Activated naive CD8-positive, alpha-beta T cell treated with anti-CD3 and anti-CD28 coated beads, Interleukin-2, amount 50 U/mL, for 24 hours (primary cell): ENCODE measurements at places on chromosomes 13 and 19.

- no peak for DNase-seq
Observed at GRCh38 chr19:850221-850978, 1.7 kb upstream of the ELANE start.

DNA sequence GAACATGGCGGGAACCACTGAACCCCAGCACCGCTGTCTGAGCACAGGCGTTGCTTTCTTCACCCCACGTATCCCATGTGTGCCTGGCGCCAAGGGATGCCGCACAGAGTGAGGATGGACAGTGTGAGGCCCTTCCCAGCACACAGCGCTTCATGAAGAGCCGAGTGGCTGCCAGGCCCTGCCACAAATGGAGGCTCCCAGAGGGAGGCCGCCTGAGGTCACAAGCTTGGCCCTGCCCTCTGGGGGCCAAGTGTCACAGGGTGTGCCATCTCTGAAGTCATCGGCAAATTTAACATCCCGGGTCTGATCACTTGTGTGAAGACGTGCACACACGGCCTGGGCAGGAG lies 24.4 kb downstream of the MPND start:
- no peak for DNase-seq

GRCh38 chr13:73910733-73911132 lies 223.5 kb downstream of the KLF12 start:
- no peak for DNase-seq

GRCh38 chr19:48907671-48908070 lies 7.6 kb downstream of the NUCB1 start:
- no peak for DNase-seq

GRCh38 chr19:1810439-1811160 lies 1.5 kb downstream of the ATP8B3 start:
- no peak for DNase-seq

DNA sequence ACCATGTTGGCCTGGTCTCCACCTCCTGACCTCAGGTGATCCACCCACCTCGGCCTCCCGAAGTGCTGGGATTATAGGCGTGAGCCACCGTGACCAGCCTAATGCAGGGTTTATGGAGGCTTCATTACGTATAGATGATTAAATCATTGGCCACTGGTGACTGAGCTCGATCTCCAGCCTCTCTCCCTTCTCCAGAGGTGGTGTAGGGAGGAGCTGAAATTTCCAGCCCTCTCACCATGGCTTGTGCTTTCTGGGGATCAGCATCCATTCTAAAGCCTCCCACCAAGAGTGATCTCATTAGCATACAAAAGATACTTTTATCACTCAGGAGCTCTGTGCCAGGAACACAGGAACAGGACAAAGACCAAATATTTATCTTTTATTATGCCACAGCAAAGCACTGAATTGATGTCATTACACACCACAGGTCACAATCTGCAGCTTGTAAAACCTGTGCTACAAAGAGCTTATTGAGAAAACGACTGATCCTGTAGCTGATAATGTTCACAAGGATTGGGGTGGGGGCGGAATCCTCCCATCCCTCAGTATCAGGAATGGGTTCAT lies 32.4 kb downstream of the RHPN2 start:
- DNase-seq = no peak

DNA sequence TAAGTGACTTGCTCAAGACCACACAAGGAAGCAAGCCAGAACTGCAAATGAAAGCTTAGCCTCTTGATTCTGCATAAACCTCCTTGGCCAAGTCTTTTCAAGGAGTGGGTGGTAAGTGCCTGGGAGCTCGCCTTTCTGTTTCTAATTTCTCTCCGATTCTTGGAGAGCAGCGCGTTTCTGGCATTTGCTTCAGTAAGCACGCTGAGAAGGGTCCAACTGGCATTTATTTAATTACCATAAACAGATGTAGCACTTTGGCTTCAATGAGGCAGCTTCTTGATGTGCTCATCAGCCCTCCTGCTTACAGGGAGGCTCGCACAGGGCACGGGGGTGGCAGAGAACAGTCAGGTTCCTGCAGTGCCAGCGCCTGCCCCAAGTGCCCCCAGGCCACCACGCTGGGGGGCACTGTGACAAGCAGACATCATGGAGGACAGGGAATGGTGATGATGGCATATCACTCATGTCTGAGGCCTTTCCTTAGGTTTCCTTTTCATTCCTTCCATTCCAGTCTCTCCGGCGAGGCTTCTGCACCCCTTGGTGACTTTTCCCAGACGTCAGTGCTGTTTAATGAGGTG lies 13.3 kb downstream of the SIAH3 start:
- no peak for DNase-seq

DNA sequence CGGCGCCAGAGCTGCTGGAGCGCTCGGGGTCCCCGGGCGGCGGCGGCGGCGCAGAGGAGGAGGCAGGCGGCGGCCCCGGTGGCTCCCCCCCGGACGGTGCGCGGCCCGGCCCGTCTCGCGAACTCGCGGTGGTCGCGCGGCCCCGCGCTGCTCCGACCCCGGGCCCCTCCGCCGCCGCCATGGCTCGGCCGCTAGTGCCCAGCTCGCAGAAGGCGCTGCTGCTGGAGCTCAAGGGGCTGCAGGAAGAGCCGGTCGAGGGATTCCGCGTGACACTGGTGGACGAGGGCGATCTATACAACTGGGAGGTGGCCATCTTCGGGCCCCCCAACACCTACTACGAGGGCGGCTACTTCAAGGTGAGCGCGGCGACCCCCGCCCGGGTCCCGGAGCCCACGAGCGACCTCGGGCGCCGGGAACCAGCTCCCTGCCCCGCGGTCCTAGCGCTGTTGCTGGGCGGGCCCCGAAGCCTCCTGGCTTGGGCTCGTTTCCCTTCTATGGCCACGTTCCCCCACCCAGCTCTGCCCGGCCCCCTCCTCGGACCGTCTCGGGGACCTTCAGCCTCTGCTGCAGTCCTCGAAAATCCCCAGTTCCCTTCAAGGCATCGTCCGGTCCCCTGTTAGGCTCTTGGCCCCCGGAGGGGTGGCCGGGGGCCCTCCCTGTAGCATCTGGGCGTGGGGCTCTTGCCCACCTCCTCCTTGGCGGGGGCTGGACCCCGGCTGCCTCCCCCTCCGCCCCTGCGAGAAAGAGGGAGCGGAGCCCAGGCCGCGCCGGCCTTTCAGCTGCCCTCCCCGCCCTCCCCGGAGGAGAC lies at the start of gene CDC34:
Gene CDC34, plus strand, starts transcription at position 8 of the 808 bp plus-strand sequence. Its CDS starts 172 bp downstream, at position 180.
- no peak for DNase-seq

GRCh38 chr13:25371875-25372283 lies at the start of gene ATP8A2:
Gene ATP8A2, plus strand, starts transcription at chr13:25371974. Its CDS starts 239 bp downstream, at chr13:25372213.
- peak; percentile 4 for DNase-seq

DNA sequence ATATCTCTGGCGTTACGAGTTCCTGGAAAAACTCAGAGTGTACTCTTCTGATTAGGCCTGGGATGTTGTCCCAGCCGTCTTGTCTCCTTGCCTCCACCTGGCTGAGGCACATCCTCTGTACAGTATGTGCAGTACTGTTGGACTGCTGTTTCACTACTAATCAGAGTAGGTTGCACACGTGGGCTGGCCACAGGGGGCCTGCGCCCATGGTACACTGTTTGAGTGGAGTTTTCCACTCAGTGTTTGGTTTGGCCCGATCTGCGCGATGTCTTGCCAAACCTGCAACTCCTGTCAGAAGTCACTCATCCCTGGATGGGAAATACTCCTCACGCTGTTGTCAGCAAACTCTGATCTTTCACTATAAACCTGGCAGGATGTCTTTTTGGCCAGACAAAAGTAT lies 189.6 kb upstream of the CSNK1A1L start:
- DNase-seq = no peak

- no peak for DNase-seq
Observed at GRCh38 chr19:34269489-34269888, 15.1 kb downstream of the GARRE1 start.

- peak; percentile 35 for DNase-seq
Observed at GRCh38 chr19:6362351-6362801, 1.0 kb downstream of the CLPP start.

DNA sequence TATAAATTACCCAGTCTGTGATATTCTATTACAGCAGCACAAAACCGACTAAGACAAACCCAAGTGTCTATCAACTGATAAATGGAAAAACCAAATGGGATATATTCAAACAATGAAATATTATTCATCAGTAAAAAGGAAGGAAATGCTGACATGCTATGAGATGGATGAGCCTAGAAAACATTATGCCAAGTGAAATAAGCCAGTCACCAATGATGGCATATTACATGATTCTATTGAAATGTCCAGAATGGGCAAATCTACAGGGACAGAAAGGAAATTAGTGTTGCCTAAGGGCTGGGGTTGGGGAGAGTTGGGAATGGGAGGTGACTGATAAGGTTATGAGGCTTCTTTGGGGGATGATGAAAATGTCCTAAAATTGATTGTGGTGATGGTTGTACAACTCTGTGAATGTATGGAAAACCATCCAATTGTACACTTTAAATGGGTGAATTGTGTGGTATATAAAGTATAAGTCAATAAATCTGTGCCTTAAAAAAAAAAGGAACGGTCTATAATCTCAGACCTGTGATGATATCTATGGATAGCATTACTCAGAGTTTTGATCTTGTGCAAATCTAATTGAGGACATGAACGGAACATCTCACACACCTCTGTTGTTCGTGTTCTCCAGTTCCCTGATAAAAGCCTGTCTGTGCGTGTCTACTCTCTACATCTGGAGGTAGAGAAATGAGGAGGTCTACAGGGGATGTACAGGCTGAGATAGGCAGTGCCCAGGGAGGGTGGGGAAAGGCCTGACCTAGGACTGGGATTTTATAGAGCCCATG lies 49.0 kb downstream of the TNFRSF19 start:
- no peak for DNase-seq

GRCh38 chr13:22736084-22736767 lies 444.6 kb upstream of the SGCG start:
- DNase-seq = no peak

DNA sequence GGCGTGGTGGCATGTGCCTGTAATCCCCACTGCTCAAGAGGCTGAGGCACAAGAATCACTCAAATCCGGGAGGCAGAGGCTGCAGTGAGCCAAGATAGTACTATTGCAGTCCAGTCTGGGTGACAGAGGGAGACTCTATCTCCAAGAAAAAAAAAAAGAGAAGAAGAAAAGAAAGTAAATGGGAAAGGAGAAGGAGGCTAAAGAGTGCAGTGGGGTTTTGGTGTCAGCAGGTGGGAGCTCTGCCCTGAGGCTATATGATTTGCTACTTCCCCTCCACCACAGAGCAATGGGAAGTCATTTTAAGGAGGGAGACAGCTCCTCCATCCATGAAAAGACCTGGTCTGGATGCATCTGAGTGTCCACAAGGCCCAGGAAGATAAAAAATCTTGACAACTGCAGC lies 23.1 kb downstream of the UNC13A start:
- no peak for DNase-seq

DNA sequence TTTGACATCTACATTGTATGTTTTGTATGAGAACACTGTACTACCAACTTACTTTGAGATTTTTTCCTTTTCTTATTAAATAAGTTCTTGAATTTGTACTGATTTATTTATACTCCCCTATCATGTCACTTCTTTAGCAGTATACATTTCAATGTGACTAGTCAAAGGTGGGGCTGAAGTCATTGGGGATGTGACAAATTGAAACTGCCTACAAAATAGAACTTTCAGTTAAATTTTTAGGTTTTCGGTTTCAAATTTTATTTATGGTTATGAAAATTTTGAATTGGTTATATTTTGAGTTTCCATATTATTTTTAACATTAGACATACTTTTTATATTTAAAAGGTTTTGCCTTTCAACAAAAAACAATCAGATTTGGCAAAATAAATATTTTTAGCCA lies 221.6 kb downstream of the NBEA start:
- DNase-seq = no peak

DNA sequence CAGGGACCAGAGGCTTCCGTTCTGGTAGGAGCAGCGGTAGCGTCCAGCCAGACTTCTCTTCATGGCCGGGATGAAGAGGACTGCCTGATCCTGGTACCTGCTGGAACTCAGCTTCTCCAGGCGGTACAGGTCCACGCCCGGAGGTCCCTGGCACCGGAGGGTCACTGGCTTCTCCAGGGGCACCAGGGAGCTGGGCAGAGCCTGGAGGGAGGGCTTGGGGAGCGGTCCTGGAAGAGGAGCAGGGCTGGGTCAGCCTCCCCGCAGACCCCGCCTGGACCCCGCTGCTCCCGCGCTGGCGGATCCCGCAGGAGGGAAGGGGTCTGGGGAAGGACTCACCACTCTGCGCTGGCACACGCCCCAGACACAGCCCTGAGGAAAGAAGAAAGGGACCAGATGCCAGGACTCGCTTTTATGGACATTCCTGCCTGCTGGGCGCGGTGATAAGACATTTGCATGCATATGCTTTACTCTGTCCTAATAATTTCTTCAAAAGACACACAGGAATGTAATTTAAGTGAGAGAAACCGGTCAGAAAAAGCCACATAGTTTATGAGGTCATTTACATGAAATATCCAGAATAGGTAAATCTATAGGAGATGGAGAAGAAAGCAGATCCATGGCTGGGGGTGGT lies 5.8 kb downstream of the GP6 start:
- DNase-seq = no peak

- no peak for DNase-seq
Observed at GRCh38 chr19:37933937-37934358, 26.9 kb downstream of the SIPA1L3 start.

GRCh38 chr19:49019242-49019932 lies 2.5 kb upstream of the LHB start:
- DNase-seq = peak; percentile 76

DNA sequence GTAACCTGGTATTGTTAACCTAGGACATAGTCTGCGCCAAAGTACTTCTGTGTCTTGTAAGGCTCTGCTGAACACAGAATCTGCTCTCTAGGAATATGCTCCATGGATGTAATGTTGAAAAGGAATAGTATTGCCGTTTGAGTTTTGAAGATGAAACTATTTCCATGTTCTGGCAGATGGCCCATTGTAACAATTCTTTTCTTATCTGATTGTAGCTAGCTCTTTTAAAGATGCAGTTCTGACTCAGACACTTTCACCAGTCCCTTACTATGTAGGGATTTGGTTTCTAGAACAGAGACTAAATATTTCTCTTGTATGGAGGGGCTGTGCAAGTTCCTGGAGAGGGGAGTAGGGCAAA lies 185.6 kb downstream of the MTUS2 start:
- DNase-seq = no peak

- DNase-seq = no peak
Observed at GRCh38 chr13:108407495-108407894, 138.0 kb downstream of the TNFSF13B start.

DNA sequence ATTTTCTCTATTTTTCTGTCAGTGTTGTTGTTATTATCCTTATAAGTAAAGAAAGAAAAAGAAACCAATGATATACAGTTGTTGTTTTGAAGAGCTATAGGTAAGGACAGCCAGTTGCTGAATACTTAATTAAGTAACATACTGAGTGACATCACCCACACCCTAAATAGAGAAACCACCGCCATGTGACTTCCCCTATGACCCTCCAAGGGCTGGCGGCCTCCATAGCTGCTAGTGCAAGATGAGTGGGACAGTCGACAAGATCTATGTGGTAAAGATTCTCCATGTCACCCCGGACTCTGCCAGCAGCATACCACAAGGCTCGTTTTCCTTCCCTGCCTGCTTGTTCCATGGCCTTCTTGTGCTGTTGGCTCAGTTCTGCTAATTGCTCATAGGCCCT lies 221.1 kb downstream of the DNAJC15 start:
- no peak for DNase-seq

DNA sequence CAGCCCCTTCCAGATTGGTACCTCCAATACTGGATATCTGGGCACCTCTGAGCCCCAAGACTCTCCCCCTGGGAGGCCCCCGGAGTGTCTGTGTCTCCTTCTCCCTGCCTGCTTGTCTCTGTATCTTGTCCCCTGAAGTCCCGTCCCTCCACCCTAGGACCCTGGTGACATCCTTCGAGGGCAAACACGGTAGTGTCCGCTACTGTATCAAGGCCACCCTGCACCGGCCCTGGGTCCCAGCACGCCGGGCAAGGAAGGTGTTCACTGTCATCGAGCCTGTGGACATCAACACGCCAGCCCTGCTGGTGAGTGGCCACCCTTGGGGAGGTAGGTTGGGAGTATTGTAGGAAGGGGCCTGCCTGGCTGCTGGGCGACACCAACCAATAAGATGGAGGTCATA lies 844 bp downstream of the ARRDC2 start:
- no peak for DNase-seq
